ENCODE measurements at places on chromosomes 11 and 22.

GRCh38 chr22:37443977-37444376 lies 16.7 kb upstream of the ELFN2 start:
- DNase-seq = no peak

- DNase-seq = no peak
Observed at GRCh38 chr11:75326439-75326810, 25.0 kb downstream of the ARRB1 start.

GRCh38 chr22:31107894-31108218 lies 488 bp upstream of the SELENOM start:
- no peak for DNase-seq

GRCh38 chr11:48077251-48077650 lies 96.9 kb downstream of the PTPRJ start:
- DNase-seq = no peak

GRCh38 chr11:78300108-78300839 lies 111.6 kb downstream of the USP35 start:
- DNase-seq = no peak

DNA sequence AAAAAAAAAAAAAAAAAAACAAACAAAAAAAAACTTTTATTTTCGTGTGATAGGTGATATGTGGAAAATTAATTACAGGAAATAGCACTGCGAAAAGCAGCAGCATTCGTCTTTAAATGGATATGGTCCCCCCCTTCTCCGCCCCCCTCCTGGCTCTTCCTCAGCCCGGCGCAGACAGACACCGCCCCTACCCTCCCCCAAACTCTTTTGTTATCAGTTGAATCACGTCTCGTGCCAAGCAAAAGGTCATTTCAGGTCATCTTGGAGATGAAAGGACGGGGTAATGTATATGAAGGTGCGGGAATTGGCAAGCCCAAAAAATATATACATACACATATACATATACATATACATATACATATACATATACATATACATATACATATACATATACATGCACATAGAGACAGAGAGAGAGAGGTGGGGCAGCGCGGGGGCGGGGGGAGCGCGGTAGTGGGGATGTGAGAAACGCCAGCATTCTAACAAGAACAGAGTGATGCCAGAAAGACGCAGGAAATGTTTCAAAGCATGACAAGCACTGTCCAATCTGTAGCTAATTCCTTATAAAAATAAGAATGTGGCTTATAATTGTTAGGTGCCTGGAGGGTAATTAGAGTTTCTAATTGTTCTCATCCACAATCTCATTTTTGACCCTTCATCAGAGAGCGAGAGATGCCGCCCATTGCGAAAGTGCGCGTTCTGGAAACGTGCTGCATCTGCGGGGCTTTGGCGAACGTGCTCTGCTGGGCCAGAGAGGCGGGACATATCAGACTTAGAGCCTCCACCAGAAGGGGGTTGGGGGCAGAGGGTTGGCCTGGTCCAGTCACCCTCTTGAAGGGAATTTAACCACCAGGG lies 214.5 kb upstream of the UBASH3B start:
- DNase-seq = no peak

All from activated T-cell treated with anti-CD3 and anti-CD28 coated beads for 1 hour (primary cell).